Effector CD8-positive, alpha-beta T cell (primary cell): ENCODE measurements at places on chromosomes 3 and 15.

DNA sequence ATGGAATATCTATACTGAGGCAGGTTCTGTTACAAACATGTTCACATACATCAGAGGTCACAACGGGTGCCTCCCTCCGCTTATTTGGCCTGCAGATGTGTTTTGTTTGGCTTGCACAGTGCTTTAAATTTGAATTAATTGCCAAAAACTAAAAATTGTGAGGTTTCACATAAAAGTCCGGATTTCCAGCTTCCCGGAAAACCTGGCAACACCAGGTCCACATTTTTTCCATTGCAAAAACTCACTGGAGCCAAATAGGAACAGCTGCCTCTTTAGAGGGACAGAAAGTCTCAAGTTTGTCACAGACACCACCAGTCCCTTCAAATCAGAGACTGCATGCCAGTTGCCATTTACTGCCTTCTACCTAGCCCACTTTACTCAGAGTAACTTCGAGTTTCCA, 205.9 kb upstream of the MDFIC2 start:
- DNase-seq = no peak

DNA sequence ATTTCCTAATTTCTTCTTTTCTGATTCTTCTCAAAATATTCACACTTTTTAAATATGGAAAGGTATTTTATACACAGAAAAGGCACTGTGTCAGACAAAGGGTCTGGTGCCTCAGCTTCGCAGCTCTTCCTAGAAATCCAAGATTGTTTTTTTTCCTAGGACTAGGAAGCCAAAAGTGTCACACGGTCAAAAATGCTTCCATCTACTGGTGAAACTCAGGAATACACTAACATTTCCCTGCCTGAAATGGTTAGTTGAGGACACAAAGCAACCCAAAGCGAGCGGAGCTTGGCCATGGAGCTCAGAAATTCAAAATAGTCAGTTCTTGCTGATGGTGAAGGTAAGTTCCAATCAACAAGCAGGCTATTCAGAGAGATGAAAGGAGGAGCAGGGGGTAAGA, 426.5 kb upstream of the RASGRP1 start:
- no peak for DNase-seq

GRCh38 chr3:111902534-111902933, 43.5 kb downstream of the PHLDB2 start:
- DNase-seq = no peak

DNA sequence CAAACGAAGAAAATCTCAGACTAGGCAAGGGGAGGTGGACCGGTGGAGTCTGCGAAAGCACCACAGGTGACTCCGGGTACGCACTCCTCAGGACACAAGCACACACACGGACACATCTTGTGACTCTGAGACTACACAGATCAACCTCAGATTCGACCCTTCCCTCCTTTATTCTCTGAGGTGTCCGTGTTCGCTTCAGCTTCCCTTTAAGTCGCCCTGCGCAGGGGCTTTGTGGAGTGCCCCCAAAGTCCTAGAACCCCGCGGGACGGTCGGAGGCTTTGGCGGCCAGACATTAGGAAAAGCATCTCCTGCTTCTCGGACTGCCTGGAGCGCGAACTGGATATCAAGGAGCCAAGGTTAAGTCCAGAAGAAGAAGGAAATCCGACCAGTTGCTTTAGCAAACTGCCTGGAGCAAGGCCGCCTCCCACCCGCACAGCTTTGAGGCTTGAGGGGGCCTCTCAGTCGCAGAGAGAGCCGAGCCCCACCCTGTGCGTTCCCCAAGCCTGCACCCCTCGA, 730 bp downstream of the DGKG start:
- DNase-seq = no peak

- DNase-seq = no peak
These were observed 2.4 kb downstream of the TRPM1 start for GRCh38 chr15:31098953-31099740.

DNA sequence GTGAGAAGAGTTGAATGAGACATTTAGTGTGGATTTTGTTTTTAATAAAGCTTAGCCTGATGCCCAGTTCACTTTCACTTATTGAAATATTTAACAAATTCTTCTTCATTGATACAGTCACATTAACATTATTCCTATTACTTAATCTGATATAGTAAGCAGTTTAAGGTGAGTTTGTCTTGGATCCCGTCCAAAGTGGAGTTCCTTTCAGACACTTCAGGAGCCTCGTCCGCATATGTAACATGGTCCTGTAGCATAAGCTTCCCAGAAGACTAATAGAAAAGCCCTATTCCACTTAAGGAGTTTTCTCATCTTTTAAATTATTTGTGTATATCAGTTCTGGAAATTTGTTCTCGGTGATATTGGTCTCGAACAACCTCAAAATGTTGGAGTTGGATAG, 39.7 kb upstream of the MLF1 start:
- no peak for DNase-seq
